PC-3 (cell line): ENCODE measurements at places on chromosomes 2 and 18. TPM values are rescaled to one million over a fixed set of nuclear protein-coding genes. Genes with fewer than 3 reads are reported as not detected.

- peaks cover 28% of the 10 kb centered on the region; the same call in 1 of the 2 replicates for H3K27me3 ChIP-seq
- no peak overlapping the region for H3K27ac ChIP-seq
- no peaks in the 10 kb centered on the region for H3K4me1 ChIP-seq
- no peak overlapping the region for H3K4me3 ChIP-seq
Observed at GRCh38 chr2:13201924-13202323, 485.2 kb downstream of the TRIB2 start.

- DNase-seq, result no peak
- peaks cover 29% of the 10 kb centered on the region for H3K4me1 ChIP-seq
- H3K4me3 ChIP-seq, result no peak overlapping the region
Observed at GRCh38 chr2:168171059-168171762, 76.2 kb downstream of the STK39 start.

DNA sequence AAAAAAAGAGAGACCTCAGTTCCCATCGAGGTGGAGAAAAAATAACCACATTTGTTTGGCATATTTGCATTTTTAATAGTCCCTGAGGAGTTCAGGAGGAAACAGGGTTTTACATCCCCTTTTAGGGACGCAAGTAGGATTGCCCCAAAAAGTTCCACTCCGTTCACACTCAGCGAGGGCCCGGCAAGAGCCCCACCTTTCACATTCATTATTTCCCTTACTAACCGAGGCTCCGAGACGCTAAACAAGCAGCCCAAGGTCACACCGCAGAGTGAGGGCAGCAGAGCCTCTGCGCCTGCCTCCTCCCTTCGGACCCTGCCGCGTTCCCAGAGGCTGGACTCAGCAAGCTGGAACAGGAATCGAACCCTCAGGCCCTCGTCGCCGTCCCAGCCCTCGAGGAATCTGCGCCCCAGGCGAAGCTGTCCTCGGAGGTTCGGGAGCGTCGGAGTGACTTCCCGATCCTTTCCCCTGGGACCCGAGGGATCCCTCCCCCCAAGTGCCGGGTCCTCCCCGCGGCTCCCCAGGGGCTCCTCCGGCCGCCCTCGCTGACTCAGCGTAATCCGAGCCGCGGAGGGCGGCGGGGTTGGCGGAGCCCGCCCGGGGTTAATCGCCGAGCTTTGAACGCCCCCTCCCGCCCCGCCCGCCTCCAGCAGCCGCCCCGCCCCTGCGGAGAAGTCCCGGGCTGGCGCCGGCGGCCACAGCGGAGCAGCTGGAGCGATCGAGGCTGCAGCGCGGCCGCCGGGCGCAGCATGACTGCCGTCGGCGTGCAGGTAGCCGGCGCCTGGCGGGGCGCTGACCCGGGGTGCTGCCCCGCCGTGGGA lies at the start of gene TMEM37:
TMEM37 (plus strand) TSS at position 700 of the 821 bp plus-strand sequence; CDS start at position 750, 50 bp downstream.
- peaks cover 15% of the 10 kb centered on the region; the same call in 1 of the 2 replicates for H3K27me3 ChIP-seq
- peak; percentile 50 for DNase-seq
- no peaks in the 10 kb centered on the region for H3K36me3 ChIP-seq
- peaks cover 5% of the 10 kb centered on the region; the same call in 1 of the 2 replicates for H3K4me1 ChIP-seq

- no peak for DNase-seq
- no peaks in the 10 kb centered on the region for H3K27me3 ChIP-seq
- H3K4me3 ChIP-seq, result no peak overlapping the region
- no peaks in the 10 kb centered on the region for H3K36me3 ChIP-seq
Observed at GRCh38 chr18:53093636-53094035, 753.6 kb downstream of the DCC start.

- peaks cover 37% of the 10 kb centered on the region for H3K4me1 ChIP-seq
- H3K36me3 ChIP-seq, result no peaks in the 10 kb centered on the region
- no peaks in the 10 kb centered on the region for H3K27me3 ChIP-seq
- H3K27ac ChIP-seq, result peak overlapping the region; percentile 91
Observed at GRCh38 chr2:118723394-118723793, 124.1 kb downstream of the EN1 start.

- DNase-seq, result peak; percentile 76
- H3K36me3 ChIP-seq, result no peaks in the 10 kb centered on the region
- H3K27me3 ChIP-seq, result no peaks in the 10 kb centered on the region
- peaks cover 12% of the 10 kb centered on the region; the same call in 1 of the 2 replicates for H3K4me1 ChIP-seq
- peak overlapping the region; percentile 48 for H3K27ac ChIP-seq
- H3K4me3 ChIP-seq, result peak overlapping the region; percentile 83
Observed at GRCh38 chr2:74548900-74549826, 4.6 kb downstream of the LOXL3 start.

- peak overlapping the region; percentile 49 for H3K27ac ChIP-seq
- peaks cover 14% of the 10 kb centered on the region for H3K36me3 ChIP-seq
- H3K4me3 ChIP-seq, result no peak overlapping the region
- peaks cover 17% of the 10 kb centered on the region for H3K4me1 ChIP-seq
- DNase-seq, result peak; percentile 42
Observed at GRCh38 chr18:57698571-57699276, 77.1 kb upstream of the NARS1 start.

GRCh38 chr18:45255197-45255890 lies 359.9 kb upstream of the SLC14A2 start:
- no peaks in the 10 kb centered on the region for H3K36me3 ChIP-seq
- no peaks in the 10 kb centered on the region for H3K4me1 ChIP-seq
- H3K27me3 ChIP-seq, result no peaks in the 10 kb centered on the region
- H3K4me3 ChIP-seq, result no peak overlapping the region
- peak; percentile 12 for DNase-seq

Gene CNDP1
- not detected in 2 replicates for total RNA-seq

Gene DCC
- total RNA-seq, result not detected in 2 replicates
